ENCODE measurements at places on chromosomes 13 and 19.
A peak's percentile ranks its signal among the peaks of the same experiment; 100 is the strongest.

GRCh38 chr13:36086117-36086516, 45.1 kb downstream of the DCLK1 start:
- DNase-seq = no peak

DNA sequence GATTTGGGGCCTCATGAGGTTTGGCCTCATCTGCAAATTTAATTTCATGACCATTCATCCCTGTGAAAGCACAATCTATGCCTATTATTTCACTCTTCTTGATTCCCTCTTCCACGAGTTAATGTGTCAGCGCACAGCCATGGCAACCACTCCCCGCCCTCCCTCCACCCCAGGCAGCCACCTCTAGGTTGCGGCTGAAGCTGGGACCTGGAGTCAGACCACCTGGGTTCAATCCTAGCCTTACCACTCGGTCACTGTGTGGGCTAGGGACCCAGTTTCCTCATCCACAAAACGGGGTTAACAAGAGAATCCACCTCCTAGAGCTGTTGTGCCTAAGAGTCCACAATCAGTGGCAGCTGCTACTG, 9.8 kb downstream of the CHST8 start:
- DNase-seq = no peak

DNA sequence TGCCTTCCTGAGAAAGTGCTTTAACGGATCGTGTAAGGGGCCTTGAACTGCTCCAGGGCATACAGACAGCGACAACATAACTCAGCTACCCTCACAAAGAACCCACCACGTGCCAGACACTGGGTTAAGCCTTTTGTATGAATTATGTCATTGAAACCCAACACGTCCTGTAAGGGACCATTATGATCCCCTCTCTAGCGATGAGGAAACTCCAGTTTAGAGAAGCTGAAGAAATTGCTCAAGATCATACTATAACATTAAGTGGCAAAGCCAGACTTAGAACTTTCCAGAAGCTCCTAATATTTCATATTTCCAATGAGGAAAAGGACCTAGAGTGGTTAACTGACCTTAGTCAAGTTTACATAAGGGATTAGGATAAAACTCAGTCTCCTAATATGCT, 57.0 kb upstream of the RAP2A start:
- DNase-seq = no peak

GRCh38 chr19:46753420-46754155, 7.3 kb upstream of the STRN4 start:
- peak; percentile 37 for DNase-seq

- DNase-seq = no peak
These were observed 7.0 kb downstream of the PRSS57 start for GRCh38 chr19:688214-688613.

GRCh38 chr19:3773814-3774515, 1.9 kb upstream of the RAX2 start:
- no peak for DNase-seq

DNA sequence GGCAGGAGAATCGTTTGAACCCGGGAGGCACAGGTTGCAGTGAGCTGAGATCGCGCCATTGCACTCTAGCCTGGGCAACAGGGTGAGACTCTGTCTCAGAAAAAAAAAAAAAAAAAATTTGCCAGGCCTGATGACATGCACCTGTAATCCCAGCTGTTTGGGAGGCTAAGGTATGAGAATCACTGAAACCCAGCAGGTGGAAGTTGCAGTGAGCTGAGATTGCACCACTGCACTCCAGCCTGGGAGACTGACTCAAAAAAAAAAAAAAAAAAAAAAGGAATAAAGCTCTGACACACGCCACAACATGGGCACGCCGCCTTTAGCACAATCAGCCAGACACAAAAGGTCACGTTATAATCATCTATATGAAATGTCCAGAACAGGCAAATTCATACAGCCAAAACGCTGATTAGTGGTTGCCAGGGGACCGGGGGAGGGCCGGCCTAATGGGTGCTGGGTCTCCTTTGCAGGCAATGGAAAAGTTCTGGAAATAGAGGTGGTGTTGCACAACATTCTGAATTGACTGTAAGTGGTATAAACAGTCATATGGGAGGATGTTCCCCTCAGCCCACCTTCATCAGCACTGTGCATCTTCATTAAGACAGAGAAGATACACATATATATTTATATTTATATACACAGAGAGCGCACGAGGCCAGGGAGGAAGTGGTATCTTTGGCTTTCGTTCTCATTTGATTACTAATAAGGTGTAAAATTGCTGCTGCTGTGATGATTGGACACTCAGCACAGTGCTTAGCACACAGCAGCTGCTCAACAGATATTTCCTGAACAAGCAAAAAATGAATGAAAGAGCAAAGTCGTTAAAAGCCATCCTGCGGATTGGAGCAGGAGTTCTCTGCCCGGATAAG, 3.8 kb downstream of the HSPBP1 start:
- DNase-seq = no peak

- DNase-seq = no peak
These were observed 1276.8 kb downstream of the UQCRFS1 start for GRCh38 chr19:27936139-27936538.

GRCh38 chr19:58579473-58580142, 6.5 kb upstream of the MZF1 start:
- DNase-seq = no peak

- no peak for DNase-seq
These were observed 18.0 kb upstream of the C1QTNF9B start for GRCh38 chr13:23915308-23915707.
